ENCODE measurements at places on chromosomes 6 and 20.

- DNase-seq: no peak
Measured at GRCh38 chr20:43331906-43332305, 125.8 kb upstream of the SRSF6 start.

DNA sequence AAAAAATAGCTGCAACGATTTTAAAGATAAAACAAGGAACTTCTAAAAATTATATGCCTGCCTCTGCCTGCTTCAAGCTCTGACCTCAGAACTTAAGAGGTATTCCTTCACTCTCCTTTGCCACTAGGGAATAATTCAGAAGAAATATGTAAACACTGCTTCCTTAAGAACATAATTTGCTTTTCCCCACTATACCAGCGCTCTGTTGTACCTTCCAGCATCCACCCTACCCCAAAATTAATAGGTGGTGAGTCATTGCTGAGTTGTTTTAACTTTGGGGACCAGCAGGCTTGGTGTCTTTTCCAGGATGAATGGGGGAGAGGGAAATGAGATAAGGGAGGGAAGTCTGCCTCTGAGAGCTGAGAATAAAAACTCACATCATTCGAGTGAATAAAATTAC is 107.7 kb upstream of the ATXN1 start:
- no peak for DNase-seq

- no peak for DNase-seq
Measured at GRCh38 chr20:29443819-29444218, 1813.6 kb upstream of the DEFB115 start.

DNA sequence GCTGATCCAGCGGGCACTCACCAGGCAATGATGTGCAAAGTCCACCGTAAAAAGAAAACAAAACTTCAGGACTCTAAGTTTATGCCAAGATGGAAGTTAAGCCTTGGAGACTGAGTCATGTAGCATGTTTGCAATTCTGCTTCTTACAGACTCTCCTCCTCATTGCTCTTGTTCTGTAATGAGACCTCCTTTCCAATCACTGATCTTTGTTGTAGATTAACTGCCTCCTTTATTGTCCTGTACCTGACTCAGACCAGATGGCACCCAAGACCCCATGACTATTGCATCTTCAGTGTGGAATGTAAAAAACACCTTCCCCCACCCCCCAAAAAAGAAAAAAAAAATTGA is 11.2 kb downstream of the NEU1 start:
- no peak for DNase-seq

DNA sequence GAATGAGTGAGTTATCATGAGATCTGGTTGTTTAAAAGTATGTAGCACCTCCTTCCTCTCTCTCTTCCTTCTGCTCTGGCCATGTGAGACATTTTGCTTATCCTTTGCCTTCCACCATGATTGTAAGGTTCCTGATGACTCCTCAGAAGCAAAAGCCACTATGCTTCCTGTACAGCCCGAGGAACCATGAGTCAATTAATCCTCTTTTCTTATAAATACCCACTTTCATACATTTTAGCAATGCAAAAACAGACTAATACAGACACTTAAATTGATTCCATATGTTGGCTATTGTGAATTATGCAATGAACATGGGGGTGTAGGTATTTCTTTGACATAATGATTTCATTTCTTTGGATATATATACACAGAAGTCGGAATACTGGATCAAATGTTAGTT is 792.8 kb upstream of the EYS start:
- DNase-seq: no peak
